Psoas muscle (tissue), 8 donors: ENCODE measurements at places on chromosomes 16 and 17. TPM values are rescaled to one million over a fixed set of nuclear protein-coding genes. Genes with fewer than 3 reads are reported as not detected.

- no peak for DNase-seq
Measured at GRCh38 chr17:42386777-42387657, 1.2 kb downstream of the STAT3 start.

VAT1L gene
- 0.13 TPM for total RNA-seq

- DNase-seq: no peak
Measured at GRCh38 chr17:33647956-33648355, 354.9 kb upstream of the ASIC2 start.

- no peak for DNase-seq
Measured at GRCh38 chr17:72702136-72702735, 390.3 kb downstream of the SLC39A11 start.

DNA sequence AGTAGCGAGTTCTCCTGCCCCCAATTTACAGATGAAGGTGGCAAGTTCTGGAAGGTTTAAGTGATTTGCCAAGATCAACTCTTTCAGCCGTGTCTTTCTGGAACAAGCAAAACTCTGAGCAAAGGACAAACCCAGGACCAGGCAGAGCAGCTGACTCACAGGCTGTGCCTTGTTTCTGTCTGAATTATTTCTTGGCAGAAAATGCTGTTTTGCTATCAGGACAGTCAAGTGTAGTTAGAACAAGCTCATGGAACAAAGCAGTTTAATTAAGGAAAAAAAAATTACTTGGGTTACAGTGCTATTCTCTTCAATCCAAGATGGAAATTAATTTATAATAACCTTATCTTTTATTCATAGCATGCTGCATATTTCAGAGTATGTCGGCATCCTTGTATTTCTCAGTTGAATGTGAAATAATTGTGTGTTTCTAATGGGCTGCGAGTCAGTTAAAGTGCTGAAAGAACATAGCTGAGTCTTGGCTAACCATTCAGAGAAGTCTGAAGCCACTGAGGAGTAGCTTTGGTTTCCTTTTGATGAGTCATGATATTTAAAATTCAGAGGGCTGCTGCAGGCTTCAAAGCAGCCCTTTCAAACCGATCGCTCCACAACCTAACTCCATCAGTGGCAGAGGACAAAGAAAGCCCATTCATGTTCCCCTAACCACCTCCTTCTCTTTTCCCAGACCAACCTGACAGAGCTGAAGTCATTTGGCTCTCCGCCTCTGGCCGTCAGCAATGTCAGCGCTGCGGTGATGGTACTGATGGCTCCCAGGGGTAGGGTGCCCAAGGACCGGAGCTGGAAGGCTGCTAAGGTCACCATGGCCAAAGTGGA is 143.7 kb downstream of the ZNF18 start:
- no peak for DNase-seq

RDM1 gene
- not detected for total RNA-seq

MIEN1 gene
- 28.2 TPM for total RNA-seq

- DNase-seq: no peak
Measured at GRCh38 chr17:15007147-15007553, 258.0 kb downstream of the PMP22 start.

- no peak for DNase-seq
Measured at GRCh38 chr16:11819798-11820197, 22.7 kb upstream of the ZC3H7A start.

DNA sequence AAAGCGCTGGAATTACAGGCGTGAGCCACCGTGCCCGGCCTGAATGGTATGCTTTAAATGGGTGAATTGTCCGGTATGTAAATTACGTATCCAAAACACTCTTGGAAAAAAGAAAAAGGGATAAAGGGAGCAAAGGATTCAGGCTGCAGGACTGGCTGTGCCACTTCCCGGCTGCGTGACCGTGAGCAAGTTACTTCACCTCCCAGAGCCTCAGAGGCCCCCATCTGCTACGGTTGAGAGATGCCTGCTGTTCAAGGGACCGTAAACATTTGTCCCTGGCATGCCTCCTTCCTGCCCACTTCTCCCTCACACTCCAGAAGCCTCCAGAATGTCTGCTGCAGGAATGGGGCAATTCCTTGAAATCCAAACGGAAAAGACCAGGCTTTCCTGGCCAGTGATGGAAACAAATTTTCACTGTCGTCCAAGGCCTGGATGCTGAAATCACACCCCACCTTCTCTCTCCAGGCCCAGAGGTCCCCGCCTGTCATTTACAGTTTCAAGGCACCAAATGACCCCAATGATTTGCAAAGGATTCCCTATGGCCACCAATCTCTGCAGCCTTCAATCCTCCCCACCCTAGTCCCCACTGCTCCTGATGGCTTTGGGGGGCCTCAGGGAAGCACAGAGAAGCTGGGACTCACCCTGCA is 22.9 kb upstream of the LITAF start:
- no peak for DNase-seq

ENPP7 gene
- not detected for total RNA-seq

GRCh38 chr17:59062509-59062908 is 44.2 kb downstream of the TRIM37 start:
- DNase-seq: no peak

KRTAP4-4 gene
- not detected for total RNA-seq

CDRT15L2 gene
- not detected for total RNA-seq

GRCh38 chr17:50799582-50799981 is 32.3 kb upstream of the ANKRD40CL start:
- DNase-seq: no peak

MSLN gene
- 0.17 TPM for total RNA-seq
